ENCODE measurements at places on chromosomes 16 and 17.

DNA sequence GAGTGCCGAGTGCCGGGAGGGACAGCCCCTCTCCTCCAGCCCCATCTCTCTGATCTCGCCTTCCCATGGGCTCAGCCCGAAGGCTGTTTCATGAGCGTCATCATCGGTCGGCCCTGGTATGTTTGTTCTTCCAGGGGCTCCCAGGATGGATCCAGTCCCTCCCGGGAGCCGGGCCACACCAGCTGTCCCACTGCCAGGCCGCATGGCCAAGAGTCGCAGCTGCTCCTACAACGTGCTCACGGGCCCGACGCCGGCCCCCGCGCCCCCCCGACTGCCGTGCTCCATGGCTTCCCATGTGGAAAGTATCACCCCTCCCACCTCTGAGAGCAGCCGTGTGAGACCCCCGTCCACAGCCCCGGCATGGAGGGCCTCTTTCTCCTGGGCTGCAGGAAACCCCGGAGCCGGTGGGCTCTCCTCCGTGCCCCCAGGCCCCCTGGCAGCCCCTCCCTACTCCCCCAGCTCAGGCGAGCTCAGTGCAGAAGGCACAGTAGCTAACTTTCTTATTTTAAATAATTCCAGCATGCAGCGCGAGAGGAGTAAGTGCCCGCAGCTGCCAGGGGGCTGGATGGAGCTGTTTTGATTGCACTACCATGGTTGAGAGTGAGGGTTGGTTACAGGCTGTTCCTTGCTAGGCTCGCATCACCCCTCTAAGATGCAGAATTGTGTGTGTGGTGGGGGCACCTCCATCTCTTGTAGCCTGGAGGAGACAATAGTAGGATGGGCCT, 26.6 kb upstream of the GSE1 start:
- DNase-seq: no peak

- DNase-seq: no peak
Observed at GRCh38 chr16:55662644-55663031, 6.8 kb downstream of the SLC6A2 start.

GRCh38 chr17:50883850-50884438, 17.8 kb upstream of the TOB1 start:
- no peak for DNase-seq

GRCh38 chr17:16091773-16092172, 92.1 kb downstream of the TTC19 start:
- DNase-seq: no peak

DNA sequence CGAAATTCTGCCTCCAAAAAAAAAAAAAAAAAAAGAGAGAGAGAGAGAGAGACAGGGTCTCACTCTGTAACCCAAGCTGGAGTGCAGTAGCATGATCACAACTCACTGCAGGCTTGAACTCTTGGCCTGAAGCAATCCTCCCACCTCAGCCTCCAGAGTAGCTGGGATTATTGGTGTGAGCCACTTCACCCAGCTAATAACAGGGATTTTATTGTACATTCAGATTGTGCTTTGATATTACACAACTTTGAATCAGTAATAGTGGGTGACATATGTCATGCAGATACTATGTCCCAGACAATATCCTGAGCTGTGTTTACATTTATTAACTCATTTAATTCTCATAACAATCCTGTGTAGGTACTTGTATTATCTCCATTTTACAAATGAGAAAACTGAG, 19.7 kb upstream of the DHX8 start:
- no peak for DNase-seq

GRCh38 chr17:37168731-37169353, 206.9 kb upstream of the C17orf78 start:
- DNase-seq: no peak
